GM13976 (cell line): ENCODE measurements at places on chromosomes 6 and 20.

DNA sequence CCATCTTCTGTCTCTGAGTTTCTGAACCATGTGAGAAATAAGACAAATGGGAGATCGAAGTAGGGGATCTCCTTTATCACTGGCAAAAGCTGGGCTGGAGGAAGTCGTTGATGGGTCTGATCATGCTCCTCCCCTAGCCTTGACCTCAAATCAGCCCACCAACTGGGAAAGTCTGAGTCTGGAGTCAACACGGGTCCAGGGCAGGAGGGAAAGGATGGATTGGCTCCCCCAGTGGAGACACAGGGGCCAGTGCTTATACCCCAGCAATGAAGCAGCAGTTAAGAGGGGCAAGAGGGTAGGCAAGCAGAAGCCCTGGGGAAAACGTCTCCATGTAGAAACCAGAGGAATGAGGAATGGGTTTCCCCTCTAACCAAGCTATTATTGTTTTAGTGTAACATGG is 152.6 kb downstream of the TBC1D7 start:
- DNase-seq: no peak

DNA sequence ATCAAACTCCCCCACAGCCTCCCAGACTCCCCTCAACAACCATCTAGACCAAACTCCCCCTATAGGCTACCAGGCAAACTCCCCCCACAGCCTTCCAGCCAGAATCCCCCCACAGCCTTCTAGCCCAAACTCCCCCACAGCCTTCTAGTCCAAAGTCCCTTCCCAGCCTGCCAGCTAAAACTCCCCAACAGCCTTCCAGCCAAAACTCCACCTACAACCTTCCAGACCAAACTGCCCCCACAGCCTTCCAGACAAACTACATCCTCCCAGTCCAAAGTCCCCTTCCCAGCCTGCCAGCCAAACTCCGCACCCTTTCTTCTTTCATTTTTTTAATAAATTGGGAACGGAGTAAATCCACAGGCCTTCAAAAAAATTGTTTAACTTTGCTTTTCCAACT is 37.4 kb upstream of the SYNDIG1 start:
- DNase-seq: no peak

- DNase-seq: no peak
Measured at GRCh38 chr20:63180569-63181185, 35.3 kb downstream of the YTHDF1 start.

DNA sequence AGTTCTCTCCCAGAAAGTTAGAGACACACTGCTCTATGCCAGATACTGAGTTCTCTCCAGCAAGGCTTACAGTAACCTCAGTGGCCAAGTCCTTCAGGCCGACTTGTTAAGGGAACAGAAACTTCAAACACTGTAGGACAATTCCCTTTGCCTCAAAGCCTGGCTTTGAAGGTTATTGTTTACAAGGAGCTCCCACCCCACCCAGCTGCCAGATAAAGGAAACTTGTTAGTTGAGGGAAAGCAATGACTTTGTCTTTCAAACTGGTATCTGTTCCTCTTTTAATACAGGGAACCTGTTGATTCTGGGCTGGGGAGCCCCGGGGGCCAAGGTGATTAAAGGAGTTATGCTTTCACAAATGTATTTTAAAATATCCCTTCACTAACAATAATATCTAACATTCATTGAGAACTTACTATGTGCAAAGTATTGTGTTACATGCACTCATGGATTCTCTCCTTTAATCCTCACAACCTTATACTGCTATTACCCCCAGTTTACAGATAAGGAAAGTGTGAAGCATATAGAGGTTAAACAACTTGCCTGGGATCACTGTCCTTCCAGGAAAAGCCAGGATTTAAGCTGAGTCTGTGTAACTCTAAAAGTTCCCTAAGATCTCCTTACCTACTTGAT is 27.6 kb upstream of the CDKN1A start:
- peak; percentile 73 for DNase-seq

GRCh38 chr6:5567890-5568289 is 306.6 kb downstream of the FARS2 start:
- DNase-seq: no peak

DNA sequence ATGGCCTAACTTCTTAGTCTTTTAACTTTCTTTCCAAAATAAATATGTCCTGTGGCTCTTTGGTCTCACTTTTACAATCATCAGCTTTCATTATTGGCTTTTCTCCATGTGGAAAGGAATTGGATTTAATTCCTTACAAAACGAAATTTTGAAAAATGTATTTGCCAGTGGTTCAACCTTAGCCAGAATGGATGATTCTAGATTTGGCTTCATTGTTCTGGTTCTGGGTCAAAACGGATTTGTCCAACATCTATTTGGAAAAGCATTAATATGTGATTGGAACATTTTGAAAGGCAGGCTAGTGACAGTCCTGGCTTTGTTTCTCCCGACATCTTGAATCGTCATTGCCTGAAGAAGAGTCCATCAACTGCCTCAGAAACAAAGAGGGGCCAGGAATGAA is 59.2 kb downstream of the TENT5A start:
- DNase-seq: no peak

- DNase-seq: no peak
Measured at GRCh38 chr20:63540417-63541186, 3.4 kb upstream of the PTK6 start.

DNA sequence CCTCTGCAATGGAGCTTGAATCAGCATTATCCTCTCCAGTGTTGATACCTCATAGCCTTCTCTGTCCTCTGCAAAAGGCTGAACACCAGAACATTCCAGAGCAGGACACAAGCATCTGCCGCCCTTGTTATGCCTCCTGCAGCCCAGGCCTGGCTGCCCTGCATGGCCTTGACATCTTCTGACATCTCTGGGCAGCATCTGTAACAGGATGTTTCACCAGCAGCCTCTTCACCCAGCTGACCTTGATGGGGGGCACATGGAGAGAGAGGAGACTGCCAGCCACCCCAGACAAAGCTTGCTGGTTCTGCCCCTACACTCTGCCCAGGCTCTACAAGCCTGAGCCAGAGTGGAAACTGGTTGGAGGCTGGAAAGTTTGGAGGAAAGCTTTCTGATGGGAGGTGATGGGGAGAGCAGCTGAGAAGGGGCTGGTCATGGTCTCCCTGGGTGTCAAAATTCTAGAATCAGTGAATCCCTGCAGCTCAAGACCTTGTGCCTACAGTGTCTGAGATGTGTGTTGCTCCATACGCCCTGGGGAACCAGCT is 145.1 kb downstream of the MRPL14 start:
- DNase-seq: no peak

DNA sequence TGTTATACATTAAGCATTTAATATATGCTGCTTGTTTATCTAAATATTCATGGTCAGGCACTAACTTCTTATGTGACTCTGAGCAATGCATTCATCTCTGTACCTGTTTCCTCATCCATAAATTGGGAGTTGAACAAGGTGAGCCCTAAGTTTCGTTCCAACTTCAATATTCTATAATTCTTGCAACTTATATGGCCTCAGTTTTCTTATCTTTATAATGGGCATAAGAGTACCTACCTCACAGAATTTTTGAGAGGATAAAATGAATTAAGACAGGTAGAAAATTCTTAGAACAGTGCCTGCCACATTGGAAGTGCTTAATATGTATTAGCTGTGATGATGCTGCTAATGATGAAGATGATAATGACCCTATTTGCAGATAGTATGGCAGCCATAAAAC is 11.8 kb upstream of the HIVEP2 start:
- no peak for DNase-seq

DNA sequence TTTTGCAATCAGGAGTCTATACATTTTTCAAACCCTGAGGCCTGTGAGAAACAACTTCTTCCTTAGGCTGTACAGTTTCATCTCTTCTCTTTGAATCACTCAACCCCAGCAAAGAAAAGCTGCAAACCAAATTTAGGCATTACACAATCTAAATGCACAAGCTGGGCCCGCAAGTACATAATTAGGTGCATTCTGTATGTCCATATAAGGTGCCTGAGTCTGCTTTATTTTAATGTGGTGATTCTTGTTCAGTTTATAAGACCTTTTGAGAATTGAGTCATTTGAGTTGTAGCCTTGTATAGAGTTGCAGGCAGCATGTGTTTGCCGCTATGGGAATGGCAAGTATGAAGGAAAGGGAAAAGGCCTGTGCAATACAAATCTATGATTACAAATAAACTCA is 709.6 kb upstream of the MARCKS start:
- DNase-seq: no peak

- no peak for DNase-seq
Measured at GRCh38 chr20:40607927-40608326, 81.1 kb downstream of the MAFB start.

GRCh38 chr6:33075568-33076405 is at the start of gene HLA-DPB1:
Gene HLA-DPB1, plus strand, starts transcription at chr6:33075990. Its CDS starts 52 bp downstream, at chr6:33076042.
- DNase-seq: peak; percentile 84

- peak; percentile 60 for DNase-seq
Measured at GRCh38 chr6:7615611-7616383, 25.8 kb downstream of the SNRNP48 start.

- no peak for DNase-seq
Measured at GRCh38 chr20:41234041-41234440, 83.5 kb downstream of the ZHX3 start.

- no peak for DNase-seq
Measured at GRCh38 chr6:15206887-15207286, 39.0 kb upstream of the JARID2 start.

GRCh38 chr6:124090491-124090890 is 286.8 kb downstream of the NKAIN2 start:
- DNase-seq: no peak

GRCh38 chr20:3592931-3593330 is 70.3 kb downstream of the GFRA4 start:
- DNase-seq: no peak

DNA sequence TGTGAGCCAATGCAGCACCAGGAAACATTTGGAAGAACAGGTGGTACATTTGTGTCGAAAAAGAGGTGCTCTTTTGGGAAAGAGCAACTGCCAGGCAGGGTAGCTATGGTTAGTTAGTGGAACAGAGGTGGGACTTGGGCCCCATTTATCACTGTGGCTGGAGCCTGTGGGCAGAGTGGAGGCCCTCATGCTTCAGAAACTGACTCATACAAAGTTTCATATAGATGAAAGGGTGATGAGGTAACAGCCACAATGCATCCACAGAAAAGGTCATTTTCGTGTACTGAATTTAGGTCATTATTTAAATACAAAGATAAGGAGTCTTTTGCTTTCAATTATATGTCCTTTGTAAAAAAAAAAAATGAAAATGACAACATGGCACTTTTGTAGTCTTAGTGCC is 76.4 kb upstream of the HS3ST5 start:
- DNase-seq: peak; percentile 27

DNA sequence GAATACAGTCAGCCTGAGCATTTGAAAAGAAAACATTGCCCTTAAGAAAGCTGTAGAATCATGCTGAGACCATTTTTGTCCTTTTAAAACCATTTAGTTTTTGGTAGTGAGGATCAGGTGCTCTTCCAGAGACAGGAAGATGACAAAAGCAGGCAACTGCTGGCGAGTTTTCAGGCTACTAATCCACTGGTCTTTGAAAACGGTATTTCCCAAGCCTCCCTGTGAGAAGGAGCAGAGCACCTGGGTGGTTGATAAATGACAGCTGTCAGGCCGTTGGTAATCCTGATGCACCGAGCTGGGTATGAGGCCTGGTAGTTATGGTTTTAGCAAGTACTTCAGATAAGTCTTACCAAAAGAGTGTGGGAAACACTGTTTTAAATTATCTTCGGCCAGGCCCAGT is 10.1 kb upstream of the SEC63 start:
- no peak for DNase-seq

DNA sequence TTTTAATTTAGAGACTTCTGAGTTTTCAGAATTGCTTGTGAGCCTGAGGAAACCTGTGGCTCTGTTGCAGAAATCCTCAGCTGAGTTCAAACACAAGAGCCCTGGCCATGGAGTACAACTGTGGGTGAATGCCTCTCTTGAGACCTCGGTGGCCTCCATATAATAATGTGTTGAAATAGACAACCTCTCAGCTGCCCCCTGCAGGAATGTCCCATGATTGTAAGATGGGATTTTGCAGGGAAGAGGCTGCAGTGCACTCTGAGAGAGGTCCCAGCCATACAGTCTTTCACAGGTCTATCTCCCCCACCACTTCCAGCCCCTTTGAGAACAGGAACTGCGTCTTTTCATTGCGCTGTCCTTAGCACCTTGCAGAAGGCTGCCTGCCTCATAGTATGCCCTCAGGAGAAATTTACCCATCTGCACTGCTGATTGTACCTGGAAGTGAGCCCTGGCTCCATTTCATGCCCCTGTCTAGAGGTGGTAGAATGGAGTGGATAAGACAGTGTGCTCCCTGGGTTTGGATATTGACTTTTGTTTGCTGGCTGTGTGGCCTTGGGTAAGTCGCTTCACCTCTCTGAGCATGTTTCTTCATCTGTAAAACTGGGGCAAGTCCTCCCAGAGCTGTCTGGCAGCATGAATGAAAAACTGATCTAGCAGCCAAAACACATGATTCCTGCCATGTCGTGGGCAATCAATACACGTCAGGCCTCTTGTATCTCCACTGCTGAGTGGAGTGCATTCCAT is 16.8 kb upstream of the CDH22 start:
- no peak for DNase-seq

GRCh38 chr20:6074145-6074561 is 20.3 kb upstream of the LRRN4 start:
- no peak for DNase-seq

GRCh38 chr20:57384486-57384885 is 6.7 kb upstream of the RBM38 start:
- no peak for DNase-seq

DNA sequence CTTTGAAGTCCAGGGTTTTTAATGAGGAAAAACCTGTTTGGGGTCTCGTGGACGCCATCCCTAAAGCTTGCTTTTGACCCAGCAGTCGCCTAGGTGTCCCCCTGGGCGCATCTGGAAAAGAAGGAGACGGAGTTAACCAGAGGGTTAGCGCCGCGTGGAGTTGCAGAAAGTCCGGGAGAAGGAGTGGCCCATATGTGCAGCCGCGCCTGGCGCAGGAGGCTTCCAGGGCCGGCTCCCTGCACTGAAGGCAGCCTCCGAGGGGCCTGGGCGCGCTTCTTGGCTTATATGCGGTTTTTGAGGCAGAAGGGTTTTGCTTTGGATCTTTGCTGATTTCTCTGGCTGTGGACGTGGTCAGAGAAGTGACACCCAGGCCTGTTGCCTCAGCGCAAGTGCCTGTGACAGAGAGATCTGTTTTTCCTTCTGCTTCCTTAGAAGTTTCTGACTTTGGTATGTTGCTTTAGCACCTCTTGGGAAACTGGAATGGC is 987 bp downstream of the TMEM181 start:
- DNase-seq: no peak

DNA sequence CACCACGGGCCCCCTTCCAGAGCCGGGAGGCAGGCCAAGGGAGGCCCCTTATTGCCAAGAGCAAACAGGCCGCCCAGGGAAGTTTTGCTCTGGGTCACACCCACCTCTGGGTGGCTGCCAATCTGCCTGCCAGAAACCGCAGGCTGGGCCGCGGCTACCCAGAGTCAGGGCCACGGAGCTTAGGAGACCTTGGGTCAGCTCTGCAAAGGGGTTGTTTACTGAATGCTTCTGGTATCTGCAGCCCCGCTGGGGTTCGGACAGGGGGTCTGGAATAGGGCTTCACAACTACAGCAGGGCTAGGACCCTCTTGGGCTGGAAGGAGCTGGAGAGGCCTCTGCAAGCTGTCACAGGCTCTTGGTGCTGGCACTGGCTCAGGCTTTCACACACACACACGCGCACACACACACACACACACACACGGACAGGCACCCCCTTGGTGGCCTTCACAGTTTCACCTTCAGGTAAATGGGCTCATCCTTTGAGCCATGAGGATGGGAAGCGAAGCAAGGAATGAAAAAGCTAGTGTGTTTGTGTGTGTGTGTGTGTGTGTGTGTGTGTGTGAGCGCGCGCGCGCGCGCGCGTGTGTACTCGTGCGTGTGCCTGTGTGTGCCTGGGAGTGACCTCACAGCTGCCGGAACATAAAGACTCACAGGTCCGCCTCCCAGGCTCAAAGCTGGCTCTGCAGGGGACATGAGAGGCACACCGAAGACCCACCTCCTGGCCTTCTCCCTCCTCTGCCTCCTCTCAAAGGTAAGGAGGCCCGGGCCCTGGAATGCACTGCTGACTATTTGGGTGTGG is at the start of gene CCN5:
Gene CCN5 (plus strand): TSS at position 669 of the 798 bp plus-strand sequence. CDS start 22 bp downstream, at position 691.
- DNase-seq: no peak
